ENCODE measurements at places on chromosomes 3 and 15.

DNA sequence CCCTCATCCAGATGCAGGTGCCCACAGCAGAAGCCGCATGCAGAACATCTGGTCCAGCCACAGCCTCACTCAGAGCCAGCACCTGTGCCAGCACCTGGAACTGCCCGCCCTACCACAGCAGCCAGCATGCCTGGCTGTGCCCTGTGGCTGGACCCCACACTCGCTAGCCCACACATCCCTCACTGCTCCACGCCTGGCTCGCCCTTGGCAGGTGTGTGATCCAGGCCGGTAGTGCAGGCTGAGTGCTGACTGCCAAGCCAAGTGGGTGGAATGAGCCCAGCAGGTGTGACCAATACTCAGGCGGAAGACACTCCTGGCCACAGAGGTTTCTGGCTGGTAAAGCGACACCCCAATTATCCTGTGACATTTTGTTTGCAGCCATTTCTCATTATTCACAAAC is 162.4 kb upstream of the ROBO1 start:
- DNase-seq = no peak

DNA sequence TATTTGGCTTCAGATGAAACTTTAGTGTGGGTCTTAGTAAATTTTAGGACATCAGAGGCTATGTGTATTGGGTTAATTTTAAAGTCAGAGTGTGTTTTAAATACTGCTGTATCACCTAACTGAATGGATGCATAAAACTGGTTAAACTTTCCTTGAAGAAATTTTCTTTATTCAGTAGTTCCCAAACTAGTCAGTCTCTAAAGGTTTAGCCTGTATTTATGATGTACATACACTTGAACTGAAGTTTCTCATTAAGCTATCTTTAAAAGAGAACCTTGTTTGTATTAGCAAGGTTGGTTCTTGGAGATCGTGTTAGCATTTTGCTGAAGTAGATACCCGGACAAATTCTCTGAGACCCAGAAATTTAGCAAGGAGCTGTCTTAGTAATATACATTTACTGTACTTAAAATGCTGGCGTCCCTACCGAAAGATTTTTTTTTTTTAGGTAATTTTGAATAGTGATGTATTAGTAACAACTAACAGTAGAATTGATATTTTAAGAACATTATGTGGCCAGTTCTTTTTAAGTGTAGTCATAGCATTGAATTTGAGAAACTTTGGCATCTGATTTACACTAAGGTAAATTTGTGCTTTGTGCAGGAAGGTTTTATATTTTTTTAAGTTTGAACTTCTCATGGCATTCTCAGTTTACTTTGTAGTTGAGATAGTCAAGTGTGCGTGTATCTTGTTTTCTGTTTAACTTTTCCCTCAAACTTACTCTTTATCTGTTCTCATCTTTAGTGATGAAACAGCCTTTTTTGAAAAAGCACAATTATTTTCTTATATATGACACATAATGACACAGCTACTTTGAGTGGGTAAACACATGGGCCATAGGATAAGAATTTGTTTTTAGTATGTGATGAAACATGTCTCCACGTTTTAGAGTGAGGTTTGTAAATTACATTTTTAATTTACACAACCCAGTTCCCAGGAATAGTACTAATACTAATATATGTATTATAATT is 2.9 kb downstream of the DIPK2A start:
- DNase-seq = no peak

- no peak for DNase-seq
Measured at GRCh38 chr3:5057272-5057671, 64.8 kb upstream of the ARL8B start.

GRCh38 chr15:101016581-101016980 is 97.4 kb downstream of the LRRK1 start:
- no peak for DNase-seq

GRCh38 chr15:89813381-89814111 is 1.1 kb downstream of the ANPEP start:
- DNase-seq = no peak

DNA sequence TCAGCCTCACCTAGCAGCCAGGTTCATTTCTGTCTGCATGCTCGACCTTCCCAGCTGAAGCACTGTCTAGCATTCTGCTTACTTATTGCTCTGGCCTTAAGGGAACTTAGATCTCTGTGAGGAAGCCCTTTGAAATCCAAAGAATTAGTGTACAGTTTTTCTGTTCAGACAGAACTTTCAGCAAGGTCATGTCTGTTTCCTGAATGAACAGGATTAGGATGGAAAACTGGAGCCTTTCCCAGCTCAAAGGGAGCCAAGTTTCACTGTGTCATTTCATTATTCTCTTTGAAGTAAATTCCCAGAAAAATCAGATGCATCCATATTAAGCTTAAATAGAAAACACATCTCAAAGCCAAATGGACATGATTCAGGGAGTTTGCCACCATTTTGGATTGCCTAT is 457.3 kb upstream of the KCNMB2 start:
- DNase-seq = no peak

DNA sequence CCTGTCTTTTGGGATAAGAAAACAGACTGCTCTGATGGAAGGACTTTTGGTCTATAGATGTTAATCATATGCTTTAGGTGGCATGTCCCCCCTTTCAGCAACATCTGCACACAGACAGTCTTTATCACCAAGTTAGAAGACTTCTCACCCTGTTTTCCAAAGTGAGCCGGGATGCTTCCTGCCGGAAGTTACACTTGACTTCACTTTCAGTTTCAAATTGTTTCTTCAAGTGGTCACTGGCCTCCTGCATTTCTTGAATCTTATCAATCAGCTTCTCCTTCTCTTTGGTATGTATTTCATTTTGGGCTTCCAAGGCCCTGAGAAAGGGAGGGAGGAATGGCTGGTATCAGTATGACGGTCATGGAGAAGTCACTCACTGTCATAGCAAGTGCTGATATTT is 27.2 kb upstream of the GNB5 start:
- DNase-seq = no peak

DNA sequence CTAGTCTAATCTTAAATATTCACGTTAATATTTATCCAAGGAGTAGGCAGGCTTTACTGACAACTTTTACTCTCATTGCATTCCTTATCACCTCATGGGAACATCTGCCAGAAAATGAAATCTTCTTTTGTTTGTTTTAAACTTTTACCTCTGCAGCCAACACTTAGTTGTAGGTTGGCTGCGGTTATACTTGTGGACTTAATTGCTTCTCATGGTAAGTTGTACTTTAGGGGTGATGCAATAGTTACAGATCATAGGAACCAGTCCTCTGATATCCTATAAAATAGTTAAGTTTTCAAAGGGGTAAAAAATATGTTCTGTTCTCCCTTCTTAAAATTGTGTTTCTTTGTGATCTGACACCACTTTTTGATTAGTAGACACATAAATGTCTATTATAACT is 321.9 kb downstream of the ZPLD1 start:
- DNase-seq = no peak

DNA sequence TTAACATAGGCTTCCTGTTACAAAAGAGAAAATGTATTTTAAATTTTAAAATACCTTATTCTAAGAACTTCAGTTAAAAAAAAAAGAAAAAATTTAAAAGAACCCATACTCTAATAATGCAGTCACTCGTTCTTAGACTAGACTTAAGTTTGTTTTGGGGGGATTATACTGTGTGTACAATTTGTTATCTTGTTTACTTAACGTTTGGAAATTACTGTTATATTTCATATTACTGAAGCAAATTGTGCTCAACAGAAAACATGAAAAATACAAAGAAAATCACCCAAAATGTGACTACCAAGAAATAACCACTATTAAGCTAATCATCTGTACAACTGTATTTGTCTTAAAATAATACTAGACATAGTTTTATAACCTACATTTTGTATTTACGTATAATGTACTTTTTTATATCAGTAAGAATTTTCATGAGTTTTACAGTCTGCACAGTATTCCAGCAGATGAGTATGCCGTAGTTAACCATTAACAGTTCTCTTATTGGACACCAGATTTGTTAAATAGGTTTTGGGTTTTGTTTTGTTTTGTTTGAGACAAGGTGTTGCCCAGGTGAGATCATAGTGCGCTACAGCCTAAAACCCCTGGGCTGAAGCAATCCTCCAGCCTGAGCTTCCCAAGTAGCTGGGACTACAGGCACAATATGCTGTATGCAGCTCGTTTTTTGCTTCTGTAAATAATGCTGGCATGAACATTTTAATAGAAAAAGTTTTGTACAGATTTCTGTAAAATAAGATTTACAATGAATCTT is 88.8 kb upstream of the CHD2 start:
- no peak for DNase-seq

- DNase-seq = no peak
Measured at GRCh38 chr3:194312186-194312742, 38.9 kb downstream of the CPN2 start.

- no peak for DNase-seq
Measured at GRCh38 chr3:34219556-34219955, 421.1 kb downstream of the PDCD6IP start.

Measured in stimulated activated CD4-positive, alpha-beta T cell treated with anti-CD3 and anti-CD28 coated beads, Interleukin-4, amount 100 ng/mL, for 1 hour (primary cell).